Metanephros (tissue), 2 donors: ENCODE measurements at places on chromosomes 5 and 9. TPM values are rescaled to one million over a fixed set of nuclear protein-coding genes. Genes with fewer than 3 reads are reported as not detected.

PMPCA gene
- total RNA-seq: 40.5 TPM

MEF2C gene
- 152 TPM for total RNA-seq

FAM153A gene
- 0.58 TPM for total RNA-seq

BTNL8 gene
- 0.47 TPM for total RNA-seq

TAF11L5 gene
- total RNA-seq: not detected

HTR1A gene
- total RNA-seq: 0.23 TPM

SLC36A2 gene
- total RNA-seq: 6.4 TPM

SLC35D2 gene
- 23.2 TPM for total RNA-seq

OTP gene
- total RNA-seq: not detected

GRIN1 gene
- 0.47 TPM for total RNA-seq

ADGRV1 gene
- total RNA-seq: 14.5 TPM

ERCC8 gene
- 19.9 TPM for total RNA-seq

LHX2 gene
- 0.12 TPM for total RNA-seq
